ENCODE measurements at places on chromosomes 16 and 17. TPM values are rescaled to one million over a fixed set of nuclear protein-coding genes. Genes with fewer than 3 reads are reported as not detected.
A peak's percentile ranks its signal among the peaks of the same experiment; 100 is the strongest.

The TBC1D26 gene
- not detected for total RNA-seq

The FSCN2 gene
- total RNA-seq, result 0.72 TPM

DNA sequence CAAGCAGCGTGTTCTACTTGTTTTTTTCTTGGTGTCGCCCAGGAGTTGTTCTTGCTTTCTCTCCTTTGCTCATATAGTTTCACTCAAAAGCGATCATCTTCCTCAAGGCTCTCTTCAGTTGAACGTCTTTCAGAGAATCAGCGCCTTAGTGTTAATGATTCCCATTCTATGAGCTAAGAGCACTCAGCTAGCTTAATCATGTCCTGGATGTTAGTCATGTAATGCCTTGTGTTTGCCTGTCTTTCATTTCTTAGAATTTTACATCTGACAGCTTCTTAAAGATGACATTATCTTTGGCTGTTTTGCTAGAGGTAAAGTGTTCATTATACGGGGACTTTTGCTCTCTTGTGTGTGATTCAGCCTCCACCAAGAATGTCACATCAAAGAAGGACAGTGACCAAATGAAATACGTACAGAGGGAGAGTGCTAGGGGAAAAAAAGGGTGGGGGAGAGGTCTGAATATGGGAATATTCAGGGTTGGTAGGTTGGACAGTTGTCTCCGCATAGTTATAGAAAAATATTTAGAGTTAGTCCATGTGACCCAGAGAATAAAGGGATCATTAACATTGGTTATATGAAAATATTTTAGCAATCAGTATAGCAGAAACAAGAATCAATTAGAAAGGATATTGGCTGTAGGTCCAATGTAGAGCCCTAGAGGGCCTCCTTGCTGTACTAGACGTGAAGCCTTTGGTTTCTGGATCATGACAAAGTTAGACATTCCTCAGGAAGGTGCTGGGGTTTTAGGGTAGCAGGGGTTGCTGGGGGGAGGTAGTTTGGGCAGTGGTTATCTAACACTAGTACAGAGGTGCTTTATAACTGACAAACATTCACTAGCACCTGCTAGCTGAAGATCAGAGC lies 31.9 kb upstream of the ANKFN1 start:
- no peaks in the 10 kb centered on the region for H3K27me3 ChIP-seq
- DNase-seq, result no peak
- H3K4me3 ChIP-seq, result no peak overlapping the region
- H3K27ac ChIP-seq, result no peak overlapping the region

- H3K4me1 ChIP-seq, result peaks cover 40% of the 10 kb centered on the region
- peak overlapping the region; percentile 87 for H3K4me3 ChIP-seq
- H3K36me3 ChIP-seq, result peaks cover 55% of the 10 kb centered on the region
- H3K27ac ChIP-seq, result peak overlapping the region; percentile 76
- H3K27me3 ChIP-seq, result no peaks in the 10 kb centered on the region
- DNase-seq, result no peak
Observed at GRCh38 chr17:78124081-78124835, 4.3 kb downstream of the TMC6 start.

- H3K27me3 ChIP-seq, result peaks cover 19% of the 10 kb centered on the region
- DNase-seq, result no peak
- H3K4me3 ChIP-seq, result no peak overlapping the region
- H3K4me1 ChIP-seq, result peaks cover 18% of the 10 kb centered on the region
- no peaks in the 10 kb centered on the region for H3K36me3 ChIP-seq
Observed at GRCh38 chr17:42185621-42185930, 324 bp upstream of the HCRT start.

DNA sequence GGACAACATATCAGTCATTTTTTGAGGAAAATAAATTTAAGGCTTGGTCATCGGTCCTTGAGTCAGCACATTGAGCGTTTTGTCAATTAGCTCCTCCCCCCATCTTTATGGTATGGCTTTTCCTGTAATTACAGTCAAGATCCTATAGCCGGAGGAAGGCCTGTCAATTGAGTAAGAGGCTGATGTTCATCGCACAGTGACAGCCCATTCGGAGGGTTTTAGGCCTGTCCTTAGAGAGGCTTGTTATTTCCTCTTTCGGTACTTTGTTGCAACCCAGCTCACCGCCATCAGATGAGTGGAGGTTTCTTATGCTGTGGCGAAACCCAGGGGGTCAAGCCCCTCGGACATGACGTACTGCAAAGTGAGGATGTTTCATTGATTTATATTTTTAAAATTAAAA lies 395.2 kb downstream of the WWOX start:
- no peaks in the 10 kb centered on the region for H3K4me1 ChIP-seq
- H3K27ac ChIP-seq, result no peak overlapping the region
- no peaks in the 10 kb centered on the region for H3K27me3 ChIP-seq
- no peaks in the 10 kb centered on the region for H3K36me3 ChIP-seq
